Right ventricle myocardium superior (tissue), 1 donor: ENCODE measurements at places on chromosomes 1 and 21. TPM values are rescaled to one million over a fixed set of nuclear protein-coding genes. Genes with fewer than 3 reads are reported as not detected.

RSPH1 gene
- not detected for total RNA-seq

RTCA gene
- total RNA-seq = 41.5 TPM

RBM11 gene
- total RNA-seq = not detected

OR1C1 gene
- not detected for total RNA-seq

RCC2 gene
- 11.3 TPM for total RNA-seq

PDZK1IP1 gene
- not detected for total RNA-seq

ERICH3 gene
- not detected for total RNA-seq

JAM2 gene
- 32.3 TPM for total RNA-seq

PLPPR4 gene
- 0.11 TPM for total RNA-seq

DNA sequence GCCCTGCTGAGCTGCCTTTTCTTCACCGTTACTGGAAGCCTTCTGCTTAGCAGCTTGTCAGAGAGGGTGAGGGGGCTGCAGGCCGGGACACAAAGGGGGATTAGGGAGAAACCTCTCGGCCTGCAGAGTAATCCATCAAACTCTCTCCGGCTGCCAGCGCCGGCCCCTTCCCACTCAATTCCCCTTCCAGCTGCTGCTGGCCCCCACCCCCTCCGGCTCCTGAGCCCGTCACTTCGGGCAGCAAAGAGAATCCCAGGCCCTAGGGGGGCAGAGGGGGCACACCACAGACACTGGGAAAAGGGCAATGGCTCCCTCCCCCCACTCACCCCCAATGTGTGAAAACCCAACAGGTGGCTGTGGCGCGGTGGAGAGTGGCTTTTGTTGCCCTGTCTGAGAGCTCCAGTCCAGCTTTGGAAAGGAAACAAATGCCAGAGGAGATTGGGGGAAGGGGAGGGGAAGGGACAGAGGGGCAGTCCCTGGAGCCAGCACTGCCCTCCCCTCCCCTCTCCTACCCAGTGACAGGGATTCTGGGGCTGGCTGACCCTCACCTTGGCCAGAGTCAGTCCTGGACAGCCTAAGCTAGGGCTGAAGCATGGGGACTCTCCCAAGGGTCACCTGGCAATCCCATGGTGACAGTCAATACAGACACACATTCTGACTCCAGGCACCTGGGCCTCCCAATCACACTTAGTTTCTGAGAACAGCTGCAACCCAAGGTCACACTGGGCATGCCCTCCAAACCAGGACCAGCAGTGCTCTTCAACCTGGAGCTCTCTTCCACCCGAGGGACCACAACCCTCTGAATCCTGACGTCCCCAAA is 9.5 kb downstream of the SLC45A3 start:
- no peak for DNase-seq

DNA sequence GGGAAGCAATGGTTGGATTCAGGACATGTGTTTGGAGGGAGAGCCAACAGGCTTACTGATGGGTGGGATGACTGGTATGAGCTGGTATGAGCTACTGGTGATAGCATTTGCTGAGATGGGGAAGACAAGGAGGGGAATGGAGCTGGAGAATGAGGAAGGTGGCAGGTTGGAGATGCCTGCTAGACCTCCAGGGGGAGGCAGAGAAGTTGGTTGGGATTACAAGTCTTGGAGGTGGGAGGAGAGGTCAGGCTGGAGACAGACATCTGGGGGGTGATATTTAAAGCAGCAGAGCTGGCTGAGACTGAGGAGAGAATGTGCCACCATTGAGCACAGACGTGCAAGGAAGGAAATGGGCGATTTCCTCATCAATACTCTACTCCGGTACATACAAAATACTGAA is 31.8 kb upstream of the ENO1 start:
- DNase-seq = no peak

- no peak for DNase-seq
Measured at GRCh38 chr1:213264531-213264930, 213.5 kb downstream of the RPS6KC1 start.

GRCh38 chr1:207323425-207324225 is 2.1 kb downstream of the CD55 start:
- DNase-seq = no peak

DNA sequence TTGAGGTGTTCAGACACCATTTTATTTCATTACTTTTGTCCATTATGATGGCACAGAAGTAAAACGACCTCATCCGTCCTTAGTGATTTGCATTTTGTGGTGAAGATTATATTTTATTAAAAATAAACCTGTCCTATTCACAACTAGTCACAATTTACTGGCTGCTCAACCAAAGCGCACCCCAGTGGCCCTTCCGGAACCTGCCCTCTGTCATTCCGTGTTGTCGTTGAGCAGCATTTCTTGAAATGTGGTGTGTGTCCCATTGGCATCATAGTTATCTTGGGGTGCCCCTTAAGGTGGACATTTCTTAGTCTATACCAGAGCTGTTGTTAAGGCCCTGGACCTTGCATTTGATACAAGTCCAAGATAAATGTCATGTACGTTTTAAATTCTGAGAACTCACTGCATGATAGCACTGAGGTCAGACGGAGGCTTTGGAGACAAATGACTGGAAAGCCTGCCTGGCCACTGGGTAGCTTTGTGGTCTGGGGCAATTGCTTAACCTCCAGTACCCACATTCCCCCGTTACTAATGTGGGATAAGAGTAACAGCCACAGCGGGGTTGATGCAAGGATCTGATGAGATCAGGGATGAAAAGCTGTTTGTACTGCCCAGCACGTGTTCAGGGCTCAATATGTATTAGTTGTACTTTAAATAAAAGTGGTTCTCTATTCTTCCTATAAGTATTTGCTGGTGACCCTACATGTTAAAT is 36.2 kb downstream of the BACH1 start:
- no peak for DNase-seq

DNA sequence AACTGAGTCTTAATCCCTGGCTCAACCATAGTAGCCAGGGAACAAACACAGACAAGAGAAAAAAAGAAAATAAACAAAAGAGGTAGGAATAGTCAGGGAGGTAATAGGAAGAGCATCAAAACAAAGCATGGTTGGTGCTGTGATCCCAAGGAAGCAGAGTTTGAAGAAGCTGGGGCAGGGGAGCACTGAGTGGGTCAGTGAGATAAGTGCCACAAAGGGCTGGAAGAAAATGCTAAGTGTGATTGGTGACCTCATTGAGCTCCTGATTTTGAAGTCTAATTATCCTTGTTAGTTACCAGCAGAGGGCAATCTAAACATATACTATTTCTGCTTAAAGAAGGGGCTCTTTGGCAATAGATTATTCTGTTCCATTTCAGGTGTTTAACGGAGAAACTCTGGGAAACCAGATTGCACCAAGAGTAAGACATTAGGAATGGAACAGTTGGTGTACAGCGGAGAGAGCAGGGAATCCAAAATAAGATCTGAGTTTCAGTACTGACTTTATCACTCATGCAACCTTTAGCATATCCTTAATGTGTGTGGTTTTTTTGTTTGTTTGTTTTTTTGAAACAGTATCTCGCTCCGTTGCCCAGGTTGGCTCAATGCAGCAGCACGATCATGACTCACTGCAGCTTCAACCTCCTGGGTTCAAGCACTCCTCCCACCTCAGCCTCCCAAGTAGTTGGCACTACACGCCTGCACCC is 30.7 kb upstream of the KIAA1614 start:
- no peak for DNase-seq

- no peak for DNase-seq
Measured at GRCh38 chr1:157035121-157035520, 10.4 kb downstream of the ARHGEF11 start.

GRCh38 chr1:206714331-206715058 is 29.8 kb downstream of the MAPKAPK2 start:
- no peak for DNase-seq

GRCh38 chr1:3170561-3171453 is 101.8 kb downstream of the PRDM16 start:
- peak; percentile 90 for DNase-seq

DNA sequence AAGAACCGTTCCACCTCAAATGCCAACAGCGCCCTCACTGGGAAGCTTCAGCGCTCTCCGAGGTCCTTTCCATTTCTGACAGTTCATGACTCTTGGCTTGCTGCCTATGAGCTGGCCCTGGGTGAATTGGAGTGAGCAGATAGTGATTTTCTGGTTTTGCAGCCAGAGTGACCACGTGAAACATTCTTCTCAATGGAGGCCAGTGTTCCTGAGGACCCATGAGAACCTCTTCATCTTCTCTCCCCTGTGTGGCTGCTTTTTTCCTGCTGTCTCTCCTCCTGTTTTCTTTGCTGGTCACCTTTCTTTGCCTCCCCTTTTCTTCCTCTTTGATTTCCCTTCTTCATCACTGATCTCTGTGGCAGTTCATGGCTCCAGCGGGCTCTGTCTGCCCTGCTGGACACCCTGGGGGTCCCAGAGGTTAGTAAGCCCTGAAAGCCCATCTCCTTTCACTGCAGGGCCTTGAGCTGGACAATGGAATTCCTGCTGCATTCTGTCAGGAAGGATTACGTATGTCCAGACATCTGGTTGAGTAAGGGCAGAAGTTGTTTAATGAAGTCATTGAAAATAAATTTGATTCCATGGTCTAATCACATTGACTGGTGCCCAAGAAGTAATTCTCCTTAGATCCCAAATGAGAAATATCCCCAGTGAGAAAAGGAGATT is 29.9 kb downstream of the VASH2 start:
- DNase-seq = no peak

DNA sequence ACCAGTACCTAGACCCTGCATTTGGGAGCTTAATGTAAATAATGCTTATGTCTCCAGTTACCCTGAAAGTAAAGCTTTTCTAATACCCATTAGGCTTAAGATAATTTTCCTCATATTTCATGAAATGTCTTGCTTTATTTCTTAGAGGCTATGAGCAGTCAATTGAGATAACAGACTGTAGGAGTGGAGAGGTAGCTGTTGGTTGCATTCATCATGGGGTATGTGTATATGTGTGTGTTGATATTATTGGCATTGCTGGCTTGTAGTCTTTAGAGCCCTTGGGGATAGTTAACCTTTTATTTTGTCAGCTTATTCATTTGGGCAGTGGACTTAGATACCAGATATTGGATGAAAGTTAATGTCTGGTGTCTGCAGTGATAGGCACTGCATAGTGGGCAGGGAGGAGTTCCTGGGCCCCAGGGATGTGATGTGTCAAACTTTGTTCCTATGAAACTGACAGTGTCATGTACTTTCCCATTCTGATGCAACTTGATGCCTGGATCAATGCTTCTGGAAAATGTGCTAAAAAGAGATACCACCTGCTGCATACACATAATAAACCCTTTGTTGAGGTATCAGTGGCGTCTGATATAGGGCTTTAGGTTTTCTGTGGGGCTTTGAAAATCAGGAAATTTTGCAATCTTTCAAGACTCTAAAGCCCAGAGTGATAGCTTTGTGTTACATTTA is 83.9 kb downstream of the MAST2 start:
- DNase-seq = no peak

GRCh38 chr21:35470522-35470921 is 421.4 kb upstream of the RUNX1 start:
- DNase-seq = no peak

DNA sequence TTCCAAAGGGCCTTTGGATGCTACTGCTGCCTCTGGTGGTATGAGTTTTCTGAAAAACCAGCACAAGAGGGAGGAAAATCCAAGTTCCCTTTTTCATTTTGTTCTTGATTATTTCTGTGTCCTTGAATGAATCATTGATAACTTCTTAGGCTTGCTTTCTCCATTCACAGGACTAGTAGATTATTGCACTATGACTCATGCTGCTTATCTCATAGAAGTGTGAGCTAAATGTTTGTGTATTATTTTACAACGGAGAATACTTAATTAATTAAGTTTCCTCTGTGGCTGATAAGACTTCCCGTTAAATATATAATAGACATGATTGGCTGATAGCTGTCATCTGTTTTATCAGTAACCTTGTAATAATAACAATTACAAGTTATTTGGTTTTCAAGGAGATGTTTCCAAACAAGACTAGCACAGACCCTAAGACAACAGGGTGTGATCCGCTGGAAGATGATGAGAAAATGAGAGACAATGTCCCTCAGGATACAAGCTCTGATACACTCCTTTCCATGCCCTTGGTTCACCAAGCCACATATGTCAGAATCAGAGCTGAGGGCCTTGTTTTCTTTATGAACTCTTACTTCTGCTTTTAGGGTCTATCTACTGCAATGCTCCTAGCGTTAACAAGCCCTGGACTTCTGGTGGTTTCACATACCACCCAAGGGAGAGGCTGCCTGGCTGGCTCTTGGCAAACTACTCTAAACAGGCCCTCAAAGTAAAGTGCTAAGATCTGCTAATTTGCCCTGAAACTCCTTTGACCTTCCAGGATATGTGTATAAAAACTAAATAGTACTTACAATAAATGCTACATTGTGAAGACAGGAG is 1078.3 kb downstream of the TTLL7 start:
- no peak for DNase-seq

GRCh38 chr1:52281518-52281917 is 84.5 kb downstream of the CC2D1B start:
- no peak for DNase-seq

DNA sequence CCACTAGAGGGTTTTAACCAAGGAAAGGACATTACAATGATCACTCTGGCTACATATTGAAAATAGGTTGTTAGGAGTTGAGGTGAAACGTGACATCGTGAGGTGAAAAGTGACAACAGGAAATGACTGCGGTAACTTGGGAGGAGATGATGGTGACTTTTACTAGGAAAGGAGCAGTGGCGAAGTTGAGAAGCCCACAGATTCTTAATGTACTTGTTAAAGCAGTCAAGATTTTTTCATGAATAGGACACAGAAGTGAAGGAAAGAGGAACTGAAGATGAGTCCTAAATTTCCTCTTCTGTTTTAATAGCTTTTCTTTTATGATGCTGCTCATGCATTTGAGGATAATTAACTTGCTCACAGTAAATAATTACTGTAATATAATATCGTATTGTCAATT is 59.5 kb downstream of the OMA1 start:
- no peak for DNase-seq

DNA sequence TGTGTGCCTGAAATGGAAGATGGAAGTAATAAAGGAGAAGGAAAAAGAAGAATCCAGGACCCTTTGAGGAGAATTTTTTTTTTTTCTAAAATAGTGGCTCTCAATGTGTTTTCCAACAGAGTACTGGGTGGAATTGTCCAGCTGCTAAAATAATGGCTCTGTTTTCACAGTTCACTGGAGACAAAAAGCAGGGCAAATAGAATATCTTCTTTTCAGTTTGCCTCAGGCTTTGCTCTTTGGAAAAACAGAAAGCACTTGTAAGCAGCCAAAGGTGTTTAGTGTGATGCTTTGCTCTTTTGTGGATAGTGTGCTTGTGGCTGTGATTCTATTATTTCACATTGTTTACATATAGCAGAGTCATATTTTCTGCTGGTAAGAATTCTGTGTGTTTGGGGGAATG is 77.4 kb upstream of the MROH9 start:
- no peak for DNase-seq

- no peak for DNase-seq
Measured at GRCh38 chr1:245978915-245979314, 528.2 kb downstream of the SMYD3 start.

DNA sequence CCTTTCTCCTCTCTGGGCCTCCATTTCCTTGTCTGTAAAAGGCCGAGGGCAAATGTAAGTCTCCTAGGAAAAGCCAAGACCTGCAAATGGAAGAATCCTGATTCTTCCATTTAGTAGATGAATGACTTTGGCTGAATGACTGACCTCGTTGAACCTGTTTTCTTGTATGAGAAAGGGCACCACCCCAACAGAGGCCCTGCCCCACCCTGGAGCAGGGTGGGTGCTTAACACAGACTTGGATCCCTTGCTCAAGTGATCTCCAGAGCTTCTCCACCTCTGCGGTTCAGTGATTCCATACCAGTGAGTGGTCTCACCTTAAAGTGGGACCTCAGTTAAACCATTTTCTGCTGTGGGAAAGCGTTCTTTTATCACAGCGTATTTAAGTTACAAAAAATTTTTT is 39.0 kb upstream of the GUCA2B start:
- no peak for DNase-seq

- DNase-seq = no peak
Measured at GRCh38 chr21:44261675-44262295, at the start of gene DNMT3L. TSS of gene DNMT3L (minus strand) at chr21:44261897. CDS start at chr21:44261259, 638 bp downstream.
